C1 segment of cervical spinal cord (tissue), 14 donors: ENCODE measurements at places on chromosomes 12 and 14.

- no peak for DNase-seq
Measured at GRCh38 chr14:106586098-106586704, 1059.8 kb downstream of the TMEM121 start.

DNA sequence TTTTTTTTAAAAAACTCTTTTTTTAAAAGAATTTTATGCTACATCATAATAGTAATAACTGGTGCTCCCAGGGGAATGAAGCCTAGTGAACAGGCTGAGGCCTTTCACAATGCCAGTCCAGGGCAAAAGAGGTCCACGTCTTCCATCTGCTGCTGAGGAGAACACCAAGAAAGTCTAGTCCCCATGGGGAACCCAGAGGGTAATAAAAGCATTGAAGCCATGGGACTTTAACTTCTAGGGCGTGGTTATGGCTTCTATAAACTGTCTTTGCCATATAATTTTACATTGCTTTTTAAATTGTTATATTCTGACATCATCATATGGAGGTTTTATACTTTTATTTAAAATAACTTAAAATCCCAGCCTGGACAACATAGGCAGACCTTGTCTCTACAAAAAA lies 64.3 kb downstream of the SLC16A7 start:
- DNase-seq: no peak

GRCh38 chr14:77337880-77338279 lies 17.0 kb downstream of the GSTZ1 start:
- no peak for DNase-seq

DNA sequence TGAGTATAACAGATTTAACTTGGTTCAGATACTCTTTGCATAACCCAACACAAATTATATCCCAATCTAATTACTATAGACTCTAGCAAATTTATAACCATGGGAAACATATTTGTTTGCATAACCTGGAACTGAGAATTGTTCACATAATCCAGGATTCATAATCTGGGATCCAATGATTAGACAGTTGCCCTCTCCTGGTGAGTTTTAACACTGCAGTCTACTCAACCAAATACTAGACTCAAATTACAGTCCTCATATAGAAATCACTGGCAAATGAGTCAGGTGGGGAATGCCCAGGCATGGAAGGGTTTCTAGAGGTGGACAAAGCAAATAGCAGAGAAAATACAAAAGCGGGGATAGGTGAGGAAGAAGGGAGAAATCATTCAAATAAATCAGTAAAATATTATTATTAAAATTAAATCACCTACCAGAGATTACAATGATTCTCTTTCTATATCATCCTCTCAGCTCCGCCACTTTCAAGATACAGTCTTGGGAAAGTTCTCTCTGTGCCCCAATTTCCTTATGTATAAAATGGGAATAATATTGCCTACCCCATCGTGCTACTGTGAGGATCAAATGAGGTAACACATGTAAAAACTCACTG lies 9.4 kb downstream of the GCH1 start:
- DNase-seq: no peak

- no peak for DNase-seq
Measured at GRCh38 chr12:106107566-106107965, 31.2 kb downstream of the NUAK1 start.

- DNase-seq: no peak
Measured at GRCh38 chr12:77232045-77232444, 166.7 kb upstream of the E2F7 start.
